ENCODE measurements at places on chromosomes 5 and 9.

DNA sequence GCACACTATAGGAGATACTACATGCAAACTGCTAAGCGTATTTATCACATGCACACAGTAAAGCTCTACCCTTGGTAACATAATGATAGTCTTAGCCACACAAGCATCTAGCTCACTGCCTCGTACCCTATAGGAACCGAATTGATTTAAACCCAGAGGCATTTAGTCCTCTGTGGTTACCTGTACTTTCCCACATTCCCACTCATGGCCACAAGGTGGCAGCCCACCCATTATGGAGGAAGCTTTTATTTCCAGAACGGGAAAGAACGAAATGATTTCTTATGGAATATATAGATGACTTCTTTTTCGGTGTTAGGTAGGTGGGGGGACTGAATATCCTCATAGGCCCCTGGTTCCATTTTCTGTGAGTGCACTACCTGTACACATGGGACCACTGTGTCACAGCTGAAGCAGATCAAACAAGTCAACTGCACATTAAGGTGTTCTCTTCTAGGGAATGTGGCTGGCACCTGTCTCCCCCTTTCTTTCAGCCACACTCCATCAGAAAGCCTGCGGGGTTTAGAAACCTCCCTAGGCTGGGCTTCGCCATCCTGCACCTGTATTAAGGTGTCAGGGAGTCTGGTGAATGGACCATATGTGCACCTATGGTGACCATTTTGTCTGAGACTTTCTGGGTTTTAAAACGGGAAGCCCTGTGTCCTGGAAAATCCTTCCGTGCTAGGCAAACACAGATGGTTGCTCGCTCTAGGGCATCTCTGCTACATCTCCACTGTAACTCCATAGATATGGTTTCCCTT is 313.2 kb downstream of the SLIT3 start:
- DNase-seq = no peak

DNA sequence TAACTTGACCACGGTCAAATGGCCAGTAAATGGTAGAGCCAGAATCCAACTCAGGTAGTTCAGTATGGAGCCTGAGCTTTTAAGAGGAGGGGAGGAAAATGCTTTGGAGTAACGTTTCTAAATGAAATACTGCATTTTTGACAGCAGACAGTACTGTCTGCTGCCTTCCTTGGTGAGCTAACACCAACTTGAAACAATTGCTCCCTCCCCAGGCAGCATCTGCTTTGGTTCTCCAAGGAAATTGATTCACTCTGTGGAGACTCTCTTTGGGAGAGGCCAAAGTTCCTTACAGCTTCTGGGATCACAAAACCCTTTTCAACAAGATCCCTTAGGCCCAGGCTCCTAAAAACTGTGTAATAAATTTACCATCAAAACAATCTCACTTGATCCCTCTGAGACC is 75.2 kb upstream of the SSBP2 start:
- DNase-seq = no peak

- DNase-seq = no peak
Observed at GRCh38 chr5:173012882-173013281, 29.3 kb downstream of the ATP6V0E1 start.

DNA sequence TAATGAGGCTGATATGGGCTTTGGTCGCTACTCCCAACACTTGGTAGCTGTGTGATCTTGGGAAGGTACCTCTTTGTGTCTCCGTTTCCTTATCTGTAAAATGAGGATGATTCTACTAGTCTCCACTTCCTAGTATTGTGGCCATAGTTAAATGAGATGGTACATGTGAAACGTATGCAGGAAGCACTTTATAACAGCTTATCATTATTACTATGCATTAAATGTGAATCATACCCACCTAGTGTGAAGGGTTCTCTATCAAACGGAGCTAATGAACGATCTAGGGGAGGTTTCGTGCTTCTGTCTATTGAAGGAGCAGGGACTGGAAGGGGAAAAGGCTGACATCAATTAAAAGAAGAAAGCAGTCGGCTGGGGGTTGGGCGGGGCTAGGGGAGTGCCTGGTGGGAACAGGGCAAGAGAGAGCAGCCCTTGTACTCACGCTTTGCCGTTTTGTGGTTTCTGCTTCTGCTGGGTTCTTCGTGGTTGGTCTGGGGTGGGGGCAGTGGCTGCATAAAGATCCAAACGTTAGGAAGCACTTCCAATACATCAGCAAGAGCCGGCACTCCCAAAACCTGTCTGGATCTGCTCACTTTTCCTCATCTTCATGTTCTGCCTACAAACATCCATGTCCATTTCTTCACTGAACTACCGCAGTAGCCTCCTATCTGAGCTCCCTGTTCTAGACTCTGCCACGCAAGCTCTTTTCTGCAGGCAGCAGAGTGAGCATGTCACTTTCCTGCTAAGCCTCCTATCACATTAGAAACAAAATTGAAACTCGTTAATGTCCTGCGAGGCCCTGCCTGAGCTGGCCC is 30.8 kb downstream of the LCP2 start:
- DNase-seq = no peak

- DNase-seq = no peak
Observed at GRCh38 chr5:32168460-32169033, 5.6 kb downstream of the GOLPH3 start.

DNA sequence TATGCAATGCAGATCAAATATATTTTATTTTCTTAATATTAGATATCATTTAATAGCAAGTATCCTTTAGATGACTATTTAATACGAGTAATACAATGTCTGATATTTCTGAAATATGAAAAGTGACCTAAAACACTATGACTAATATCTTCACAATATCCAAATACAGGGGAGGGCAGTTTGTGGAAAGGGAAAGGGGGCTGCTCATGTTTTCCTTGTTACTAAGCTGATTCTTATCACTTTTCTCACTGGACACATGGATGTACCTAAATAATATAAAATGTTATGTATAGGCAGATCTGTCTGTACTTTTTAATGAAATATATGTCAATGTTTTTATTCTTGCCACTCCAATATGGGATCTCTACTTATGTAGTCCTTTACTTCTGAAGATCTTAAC is 1879.1 kb upstream of the ACO1 start:
- DNase-seq = no peak

GRCh38 chr9:127608104-127608966 is 3.7 kb upstream of the STXBP1 start:
- peak; percentile 62 for DNase-seq

DNA sequence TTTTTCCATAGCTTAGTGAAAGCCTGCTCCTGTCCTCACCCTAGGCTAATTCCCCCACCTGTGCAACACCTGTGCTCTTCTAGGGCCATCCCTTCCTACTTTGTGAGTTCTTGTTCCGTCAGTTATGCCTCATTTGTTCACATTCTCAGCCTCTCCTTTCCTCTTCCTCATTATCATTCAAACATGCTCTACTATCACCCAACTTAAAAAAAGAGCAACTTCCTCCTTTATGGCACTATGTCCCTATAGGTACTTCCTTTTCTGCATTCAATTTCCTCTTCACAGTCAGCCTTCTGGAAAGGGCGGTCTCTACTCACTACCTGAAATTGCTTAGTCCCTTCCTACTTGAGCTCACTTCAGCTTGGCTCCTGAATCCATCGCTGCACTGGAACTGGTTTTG is 111.8 kb upstream of the LHFPL2 start:
- DNase-seq = no peak

DNA sequence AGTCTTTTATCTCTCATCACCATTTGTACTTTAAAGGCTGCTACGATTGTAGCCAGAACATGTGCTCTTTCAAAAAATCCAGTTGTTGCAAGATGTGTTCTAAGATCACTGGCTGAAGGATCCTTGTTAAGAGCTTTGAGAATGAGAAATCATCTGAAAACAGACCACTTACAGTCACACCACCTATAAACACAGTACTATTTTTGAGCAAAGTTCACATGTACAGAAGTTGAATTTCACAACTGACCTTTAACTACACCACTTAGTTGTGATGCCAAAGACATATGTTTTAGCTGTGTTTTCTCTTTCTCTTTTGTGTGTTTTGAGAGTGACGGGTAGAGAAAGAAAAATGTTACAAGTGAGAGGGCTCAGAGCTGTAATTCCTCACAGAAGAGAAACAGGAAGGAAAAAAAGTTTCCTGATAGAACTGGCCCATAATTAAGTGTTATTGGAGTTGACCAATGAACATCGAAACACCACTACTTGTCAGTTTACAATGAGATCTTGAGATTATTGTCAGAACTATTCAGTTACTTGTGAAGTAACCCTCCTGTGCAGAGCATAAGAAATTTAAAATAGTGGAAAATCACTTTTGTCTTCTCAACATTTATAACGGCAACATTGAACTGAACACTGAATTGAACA is 245.4 kb downstream of the MLLT3 start:
- DNase-seq = no peak

DNA sequence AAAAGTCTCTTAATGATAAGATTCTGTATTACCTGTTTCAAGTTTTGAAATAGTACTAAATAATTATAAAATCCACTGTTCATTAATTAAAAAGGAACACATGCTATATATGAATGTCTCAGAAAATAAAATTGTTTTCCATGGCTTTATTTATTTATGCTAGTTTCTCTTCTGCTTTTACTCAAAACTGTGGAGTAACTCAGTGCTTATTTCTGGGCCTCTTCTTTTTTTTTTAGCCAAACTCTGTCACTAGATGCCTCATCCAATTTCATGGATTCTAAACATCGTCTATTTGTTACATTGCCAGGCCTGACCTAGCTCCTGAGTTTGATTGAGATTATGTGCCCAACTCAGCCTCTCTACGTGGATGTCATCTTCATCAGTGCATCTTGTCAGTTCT is 1509.7 kb downstream of the MAT2B start:
- no peak for DNase-seq

GRCh38 chr5:15338546-15338945 is 161.4 kb upstream of the FBXL7 start:
- no peak for DNase-seq

- DNase-seq = no peak
Observed at GRCh38 chr9:98069551-98069950, 13.0 kb downstream of the NANS start.

- no peak for DNase-seq
Observed at GRCh38 chr5:117149312-117149711, 574.7 kb upstream of the SEMA6A start.

- DNase-seq = peak; percentile 47
Observed at GRCh38 chr5:32474209-32474854, 29.8 kb upstream of the ZFR start.

GRCh38 chr5:91706785-91707520 is 323.8 kb upstream of the ARRDC3 start:
- no peak for DNase-seq

- no peak for DNase-seq
Observed at GRCh38 chr9:96164268-96164683, 137.7 kb downstream of the HSD17B3 start.

- DNase-seq = no peak
Observed at GRCh38 chr9:86765746-86766430, 181.4 kb downstream of the GAS1 start.

DNA sequence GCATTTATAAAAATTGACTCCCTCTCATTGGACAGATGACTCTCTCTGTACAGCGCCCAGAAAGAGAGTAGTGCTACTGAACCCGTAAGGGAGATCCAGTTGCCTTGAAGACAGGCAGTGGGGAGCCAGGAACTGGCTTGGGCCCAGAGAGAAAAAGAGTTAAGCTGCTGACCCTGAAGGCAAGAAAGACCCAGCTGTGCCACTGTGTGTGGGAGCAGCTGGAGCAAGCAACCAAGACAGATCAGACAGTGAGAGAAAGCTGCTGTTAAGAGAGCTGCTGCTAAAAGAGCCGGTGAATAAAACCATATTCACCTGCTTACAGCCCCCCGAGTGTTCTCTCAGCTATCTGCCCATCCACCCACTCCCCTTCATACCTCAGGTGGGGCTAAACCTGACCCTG is 149.7 kb upstream of the ADAMTS16 start:
- no peak for DNase-seq

DNA sequence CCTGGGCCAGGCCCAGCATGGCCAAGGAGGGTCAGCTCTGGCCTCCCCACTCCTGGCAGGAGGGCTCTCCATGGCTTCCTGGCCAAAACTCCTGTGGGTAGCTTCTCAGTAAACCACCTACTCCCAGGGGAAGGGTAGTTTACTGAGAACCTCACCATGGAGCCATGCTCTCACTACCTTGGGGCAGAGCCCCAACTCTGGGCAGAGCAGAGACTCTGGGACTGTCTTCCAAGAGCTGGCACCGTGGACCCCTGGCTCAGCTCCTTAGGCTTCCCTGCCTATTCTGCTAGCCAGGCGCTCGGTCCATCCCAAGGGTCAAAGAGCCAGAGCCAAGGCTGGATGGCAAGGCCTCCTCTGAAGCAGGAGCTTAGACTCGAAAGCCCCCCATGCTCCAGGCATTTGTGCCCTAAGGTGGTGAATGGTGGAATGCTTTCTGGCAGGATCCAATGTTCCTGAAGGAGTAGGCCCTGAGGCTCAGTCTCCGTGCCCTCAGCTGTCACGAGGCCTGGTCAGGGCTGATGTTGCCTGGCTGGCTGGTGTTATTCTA is 19.6 kb downstream of the TCF7 start:
- peak; percentile 19 for DNase-seq

DNA sequence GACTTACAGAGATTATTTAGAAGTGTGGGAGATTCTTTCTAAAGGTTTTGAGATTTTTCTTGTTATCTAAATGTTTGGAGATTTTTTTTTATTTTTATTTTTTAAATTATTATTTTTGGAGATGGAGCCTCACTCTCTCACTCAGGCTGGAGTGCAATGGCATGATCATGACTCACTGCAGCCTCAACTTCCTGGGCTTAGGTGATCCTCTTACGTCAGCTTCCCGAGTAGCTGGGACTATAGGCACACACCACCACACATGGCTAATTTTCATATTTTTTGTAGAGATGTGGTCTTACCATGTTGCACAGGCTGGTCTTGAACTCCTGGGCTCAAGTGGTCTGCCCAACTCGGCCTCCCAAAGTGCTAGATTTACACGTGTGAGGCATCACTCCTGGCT is 694.5 kb downstream of the TLE1 start:
- DNase-seq = no peak

DNA sequence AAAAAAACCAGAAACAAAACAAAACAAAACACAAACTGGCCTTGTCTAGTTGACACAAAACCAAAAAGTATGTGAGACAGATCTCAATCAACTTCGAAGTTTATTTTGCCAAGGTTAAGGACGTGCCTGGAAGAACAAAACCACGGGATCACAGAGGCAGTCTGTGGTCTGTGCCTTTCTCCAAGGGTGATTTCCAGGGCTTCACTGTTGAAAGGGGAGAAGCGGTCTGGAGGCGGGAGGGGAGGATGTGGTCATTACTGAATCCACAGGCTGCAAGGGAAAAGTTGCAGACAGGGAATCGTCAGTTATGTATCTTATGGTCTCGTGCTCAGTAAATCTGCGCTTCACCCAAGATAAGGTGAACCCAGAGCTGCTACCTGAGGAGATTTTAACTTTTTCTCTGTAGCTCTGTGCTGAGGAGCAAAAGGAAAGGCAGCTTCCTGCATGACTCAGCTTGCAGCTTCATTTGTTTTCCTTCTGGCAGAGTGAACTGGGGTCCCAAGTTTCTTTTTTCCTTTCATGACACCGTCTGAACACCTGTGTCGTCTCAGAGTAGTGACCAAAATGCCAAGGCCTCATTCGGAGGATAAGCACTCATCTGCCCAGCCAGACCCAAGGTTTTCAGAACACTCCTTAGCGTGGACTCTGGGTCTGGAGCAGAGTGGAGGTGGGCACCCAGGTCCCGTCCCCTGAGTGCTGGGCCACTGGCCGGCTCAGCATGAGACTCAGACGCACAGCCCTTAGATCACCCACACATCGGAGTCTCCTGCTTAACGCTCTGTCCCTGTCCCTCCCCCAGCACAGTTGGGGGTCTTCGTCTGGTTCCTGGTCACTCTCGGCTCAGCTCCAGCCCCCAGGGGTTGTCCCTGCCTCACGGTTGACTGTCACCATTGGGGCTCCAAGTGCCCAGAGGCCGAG is 25.9 kb downstream of the ROPN1L start:
- DNase-seq = no peak

- no peak for DNase-seq
Observed at GRCh38 chr9:24616863-24617262, 71.2 kb upstream of the IZUMO3 start.

GRCh38 chr5:99702565-99702964 is 773.8 kb upstream of the CHD1 start:
- no peak for DNase-seq
